ENCODE measurements at places on chromosomes 5 and 9.

- DNase-seq = no peak
Measured at GRCh38 chr9:21144603-21145002, 3.0 kb upstream of the IFNW1 start.

DNA sequence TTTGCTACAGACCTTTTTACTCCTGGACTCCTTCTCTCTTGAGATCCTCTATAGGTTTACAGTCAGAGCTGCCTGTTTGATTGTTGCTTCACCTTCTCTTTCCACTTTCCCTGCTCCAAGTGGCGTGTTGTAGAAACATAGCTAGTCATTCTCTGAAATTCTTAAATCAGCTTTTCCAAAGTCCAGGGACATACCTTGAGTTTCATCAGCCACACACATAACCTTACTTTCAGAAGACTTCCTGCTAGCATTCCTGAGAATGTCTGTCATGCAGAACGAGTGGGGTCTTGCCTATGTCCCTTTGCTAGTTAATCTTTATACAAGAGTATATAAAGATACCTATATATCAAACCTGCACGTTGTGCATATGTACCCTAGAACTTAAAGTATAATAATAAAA is 230.3 kb upstream of the ZNF462 start:
- DNase-seq = peak; percentile 36

DNA sequence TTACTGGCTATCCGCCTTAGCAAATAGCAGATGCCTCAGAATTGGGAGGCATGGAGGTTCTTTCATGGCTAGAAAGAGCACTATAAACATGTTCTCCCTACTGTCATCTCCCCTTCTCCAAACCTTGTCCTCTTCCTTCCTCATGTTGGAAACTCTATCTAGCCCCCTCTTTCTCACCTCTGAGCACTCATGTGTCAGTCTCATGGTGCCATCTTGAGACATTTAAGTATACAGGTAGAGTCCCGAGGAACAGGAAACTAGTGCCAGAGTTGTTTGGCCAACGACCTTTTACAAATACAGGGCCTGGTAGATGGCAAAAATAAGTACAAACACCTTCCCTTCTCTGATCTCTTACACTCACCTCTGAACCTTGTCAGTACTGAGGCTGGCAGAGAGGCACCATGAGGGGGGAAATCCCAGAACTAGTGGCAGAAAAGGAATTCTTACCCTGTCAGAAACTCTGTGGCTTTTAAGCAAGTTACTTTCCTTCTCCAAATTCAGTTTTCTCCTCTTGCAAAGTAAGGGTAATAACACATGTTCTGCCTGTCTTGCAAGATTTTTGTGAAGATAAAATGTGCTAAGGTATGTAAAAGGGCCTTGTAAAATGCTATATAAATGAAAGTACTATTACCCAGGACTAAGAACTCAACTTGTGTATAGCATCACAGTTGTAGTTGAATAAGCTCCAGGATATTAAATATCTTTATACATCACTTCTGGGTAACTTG is 94.1 kb upstream of the SNX2 start:
- DNase-seq = peak; percentile 5

DNA sequence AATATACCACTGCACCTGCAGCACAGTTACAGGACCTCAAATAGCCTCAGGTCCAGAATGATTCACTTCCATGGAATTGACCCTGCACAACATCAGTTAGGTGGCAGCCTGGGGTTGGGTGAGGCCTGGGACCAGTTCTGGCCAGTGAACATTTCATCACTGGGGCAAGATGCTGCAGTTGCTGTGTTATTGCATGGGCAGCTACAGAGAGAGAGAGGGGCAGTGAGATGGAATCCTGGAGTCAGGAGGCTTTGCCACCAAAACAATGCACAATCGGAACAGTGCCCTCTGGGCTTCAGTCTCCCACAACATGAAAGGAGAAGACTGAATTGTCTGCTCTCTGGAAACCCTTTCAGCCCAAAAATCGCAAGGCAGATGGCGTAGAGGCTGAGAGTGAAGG is 51.8 kb downstream of the SH3TC2 start:
- no peak for DNase-seq

DNA sequence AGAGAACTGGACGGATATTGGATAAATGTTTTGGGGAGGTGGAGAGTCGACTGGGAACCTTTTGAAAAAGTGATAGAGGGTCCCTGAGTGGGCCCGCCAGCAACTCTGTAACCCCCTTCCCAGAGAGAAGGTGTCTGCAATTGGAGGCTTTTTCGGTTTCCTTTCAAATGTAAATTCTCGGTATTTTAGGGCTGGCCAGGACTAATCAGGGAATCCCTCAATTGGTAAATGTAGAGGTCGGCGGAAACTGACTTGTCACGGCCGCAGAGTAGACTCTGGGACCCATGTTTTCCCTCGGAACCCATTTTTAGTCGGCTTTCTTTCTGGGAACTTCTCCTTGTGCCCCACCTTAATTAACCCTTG is 524 bp downstream of the CCNB1 start:
- DNase-seq = no peak

- no peak for DNase-seq
Measured at GRCh38 chr5:170509348-170509660, 5.5 kb downstream of the KCNIP1 start.

DNA sequence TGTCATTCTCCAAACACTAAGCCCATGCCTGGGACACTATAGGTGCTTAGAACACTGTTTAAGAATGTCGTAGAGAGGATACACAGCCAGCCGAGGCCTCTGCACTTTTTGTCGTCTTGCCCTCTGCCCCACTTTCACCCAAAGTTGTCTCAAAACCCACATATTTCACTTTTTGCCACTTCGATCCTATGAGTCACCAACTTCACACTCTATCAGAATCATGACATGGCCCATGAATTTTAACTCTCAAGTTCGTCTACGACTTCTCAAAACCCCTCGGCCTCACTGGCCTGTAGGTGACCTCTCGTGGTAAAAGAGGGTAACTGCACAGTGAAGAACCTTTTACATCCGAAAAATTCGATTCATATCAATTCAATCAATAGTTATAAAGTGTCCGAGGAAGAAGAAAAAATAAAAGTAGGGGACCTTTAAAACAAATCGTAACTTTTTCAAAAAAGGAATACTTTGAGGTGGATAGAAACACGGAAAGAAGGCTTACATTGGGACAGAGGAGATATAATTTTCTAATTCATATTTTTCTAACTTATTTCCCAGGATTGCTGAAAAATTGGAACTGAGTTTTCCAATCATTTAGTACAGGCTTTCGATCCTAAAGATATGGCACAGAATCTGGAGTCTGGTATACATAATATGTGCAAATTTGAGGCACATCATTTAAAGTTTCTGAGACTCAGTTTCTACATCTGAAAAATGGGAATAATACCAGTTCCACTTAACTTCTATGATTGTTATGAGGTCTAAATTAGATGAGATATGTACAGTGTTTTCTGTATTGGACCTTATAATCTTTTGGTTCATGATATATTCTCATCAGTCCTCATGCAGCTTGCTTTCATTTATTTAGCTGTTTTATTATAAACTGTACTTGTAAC is 122.6 kb downstream of the APBA1 start:
- DNase-seq = no peak

DNA sequence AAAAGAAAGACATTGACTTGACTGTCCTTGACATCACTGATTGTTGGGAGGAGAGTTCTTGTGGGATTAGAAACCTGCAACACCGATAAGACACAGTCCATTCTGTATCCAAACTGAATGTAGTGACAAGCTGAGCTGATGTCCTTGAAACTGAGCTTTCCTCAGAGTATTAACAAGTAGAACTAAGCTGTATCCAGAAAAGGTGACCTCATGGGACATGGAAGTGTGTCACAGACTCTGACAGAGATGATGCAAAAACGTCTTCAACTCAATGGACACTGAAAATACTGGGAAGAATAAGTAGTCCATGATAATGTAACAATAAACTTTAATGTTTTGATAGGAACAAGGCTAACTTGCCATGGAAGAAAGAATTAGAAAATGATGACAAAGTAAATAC is 690.1 kb downstream of the CDH18 start:
- no peak for DNase-seq

DNA sequence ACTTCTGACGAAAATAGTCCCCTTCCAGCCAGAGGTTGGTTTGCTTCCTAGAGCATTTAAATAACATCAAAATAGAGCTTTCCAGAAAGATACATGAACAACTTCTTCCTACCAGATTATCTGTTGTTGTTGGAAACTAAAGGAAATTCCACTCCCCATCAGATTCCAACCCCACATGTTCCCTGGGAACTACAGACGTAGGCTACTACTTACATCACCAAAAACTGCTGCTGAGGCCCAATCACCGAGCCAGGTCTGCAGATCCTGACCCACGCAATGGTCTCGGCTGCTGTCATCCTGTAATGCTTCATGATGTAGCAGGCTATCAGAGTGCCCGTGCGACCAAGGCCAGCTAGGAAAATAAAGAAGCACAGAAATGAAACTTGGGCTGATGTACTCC is 73.4 kb downstream of the HABP4 start:
- no peak for DNase-seq

GRCh38 chr5:171445644-171446516 is 26.4 kb downstream of the FGF18 start:
- DNase-seq = no peak

GRCh38 chr9:126791406-126792230 is 13.2 kb upstream of the ZBTB43 start:
- no peak for DNase-seq
